ENCODE measurements at places on chromosomes 13 and 19.

GRCh38 chr13:76825430-76825829 is 60.8 kb downstream of the KCTD12 start:
- DNase-seq = no peak

DNA sequence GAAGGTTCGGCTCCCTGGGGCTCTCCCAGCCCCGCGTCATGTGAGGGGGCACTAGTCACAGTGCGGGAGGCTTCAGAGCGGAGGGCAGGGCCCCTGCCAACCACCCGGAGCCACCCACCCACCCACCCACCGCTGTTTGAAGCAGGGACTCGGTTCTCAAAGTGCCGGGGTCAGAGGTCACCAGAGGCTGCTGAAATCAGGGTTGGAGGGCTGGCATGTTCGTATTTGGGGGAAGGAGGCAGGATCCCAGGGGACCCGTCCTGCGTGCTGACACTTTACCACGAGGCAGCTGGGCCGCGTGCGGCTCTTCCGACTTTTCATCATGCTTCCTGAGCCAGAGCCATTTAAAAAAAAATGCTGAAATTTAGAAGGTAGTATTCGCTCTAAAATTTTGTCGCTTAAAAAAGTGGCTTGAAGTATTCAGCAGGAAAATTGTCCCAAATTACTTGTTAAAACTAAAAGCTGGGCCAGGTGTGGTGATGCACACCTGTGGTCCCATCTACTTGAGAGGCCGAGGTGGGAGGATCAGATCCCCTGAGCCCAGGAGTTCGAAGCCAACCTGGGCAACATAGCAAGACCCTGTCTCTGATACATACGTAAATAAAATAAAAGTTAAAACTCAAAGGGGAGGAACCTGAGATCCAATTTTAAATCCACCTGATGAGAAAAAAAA is 21.2 kb downstream of the ATP11A start:
- no peak for DNase-seq

DNA sequence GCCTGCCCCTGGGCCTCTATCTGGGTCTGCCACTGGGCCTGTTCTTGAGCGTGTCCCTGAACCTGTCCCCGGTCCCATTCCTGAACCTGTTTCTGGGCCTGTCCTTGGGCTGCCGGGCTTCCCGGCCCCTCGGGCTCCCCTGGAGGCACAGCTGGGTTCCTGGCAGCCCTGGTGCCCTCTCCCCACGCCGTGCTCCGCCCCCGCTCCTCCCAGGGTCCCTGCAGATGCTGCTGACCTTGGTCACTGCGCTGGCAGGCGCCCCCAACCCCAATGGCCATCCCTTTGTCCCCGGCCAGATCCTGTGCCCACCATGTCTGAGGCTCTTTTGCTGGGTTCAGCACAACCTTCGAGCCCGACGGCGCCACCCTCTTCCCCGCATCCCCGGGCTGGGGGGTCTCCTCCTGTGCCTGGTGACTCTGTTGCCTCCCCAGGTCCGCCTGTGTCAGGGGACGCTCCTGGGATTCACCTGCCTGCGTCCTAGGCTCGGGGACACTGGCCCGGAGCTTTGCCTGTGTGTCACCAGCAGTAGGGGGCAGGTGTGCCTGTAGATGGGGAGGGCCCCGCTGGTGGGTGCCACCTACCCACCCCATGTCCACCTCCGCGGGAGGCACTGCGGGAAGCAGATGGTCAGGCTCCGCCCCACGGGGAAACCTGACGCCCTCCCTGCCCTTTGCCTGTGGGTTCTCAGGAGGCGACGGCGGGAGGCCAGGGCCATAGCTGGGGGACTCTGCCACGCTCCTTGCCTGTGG is 41.0 kb upstream of the GRTP1 start:
- no peak for DNase-seq

- DNase-seq = no peak
Observed at GRCh38 chr19:29532956-29533355, 7.2 kb downstream of the VSTM2B start.

GRCh38 chr19:35437406-35437951 is 10.6 kb upstream of the FFAR2 start:
- DNase-seq = no peak

DNA sequence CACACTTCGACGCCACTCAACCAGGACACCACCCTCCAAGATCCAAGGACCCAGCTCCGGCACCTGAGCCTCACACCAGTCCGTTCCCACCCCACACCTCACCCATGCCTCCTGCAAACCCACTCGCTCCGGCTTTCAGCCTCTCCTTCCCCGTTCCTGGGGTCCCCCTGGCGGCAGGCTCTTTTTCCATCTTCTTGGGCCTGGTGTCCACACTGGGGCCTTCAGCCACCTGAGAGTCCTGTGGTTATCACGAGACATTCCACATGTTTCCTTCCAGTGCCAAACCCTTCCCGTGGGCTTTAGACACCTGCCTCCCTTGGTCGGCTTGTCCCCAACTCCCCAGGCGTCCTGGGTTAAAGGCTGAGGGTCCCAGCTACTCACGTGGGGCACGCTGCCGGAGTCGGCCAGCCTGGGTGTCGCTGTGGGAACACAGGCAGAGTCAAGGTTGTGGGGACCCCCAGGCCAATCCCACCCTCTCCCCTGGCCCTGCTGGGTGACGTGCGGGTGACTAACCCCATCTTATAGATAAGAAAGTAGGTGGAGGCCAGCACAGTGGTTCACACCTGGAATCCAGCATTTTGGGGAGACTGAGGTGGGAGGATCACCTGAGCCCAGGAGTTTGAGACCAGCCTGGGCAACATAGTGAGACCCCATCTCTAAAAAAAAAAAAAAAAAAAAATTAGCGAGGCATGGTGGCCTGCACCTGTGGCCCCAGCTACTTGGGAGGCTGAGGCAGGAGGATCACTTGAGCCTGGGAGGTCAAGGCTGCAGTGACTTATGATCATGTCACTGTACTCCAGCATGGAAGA is 1.9 kb downstream of the JSRP1 start:
- no peak for DNase-seq

GRCh38 chr13:49265822-49266221 is 18.1 kb downstream of the CDADC1 start:
- no peak for DNase-seq

DNA sequence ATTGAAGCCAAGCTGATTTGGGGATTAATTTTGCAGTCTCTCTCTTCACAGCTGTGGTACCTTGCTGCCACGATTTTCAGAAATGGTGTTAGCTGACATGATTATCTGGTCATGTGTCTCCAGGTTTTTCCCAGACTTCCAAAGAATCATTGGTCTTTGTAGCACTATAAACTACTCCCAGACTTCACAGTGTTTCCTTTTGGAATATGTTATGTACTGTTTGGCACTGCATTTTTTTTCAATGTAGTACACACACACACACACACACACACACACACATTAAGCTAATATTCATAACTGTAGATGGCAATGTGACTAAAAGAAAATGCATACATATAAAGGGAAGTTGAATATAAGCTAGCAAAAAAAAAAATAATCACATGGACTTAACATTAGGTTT is 856.6 kb upstream of the SPRY2 start:
- DNase-seq = no peak

GRCh38 chr19:56400485-56400884 is 3.6 kb upstream of the ZNF583 start:
- no peak for DNase-seq

DNA sequence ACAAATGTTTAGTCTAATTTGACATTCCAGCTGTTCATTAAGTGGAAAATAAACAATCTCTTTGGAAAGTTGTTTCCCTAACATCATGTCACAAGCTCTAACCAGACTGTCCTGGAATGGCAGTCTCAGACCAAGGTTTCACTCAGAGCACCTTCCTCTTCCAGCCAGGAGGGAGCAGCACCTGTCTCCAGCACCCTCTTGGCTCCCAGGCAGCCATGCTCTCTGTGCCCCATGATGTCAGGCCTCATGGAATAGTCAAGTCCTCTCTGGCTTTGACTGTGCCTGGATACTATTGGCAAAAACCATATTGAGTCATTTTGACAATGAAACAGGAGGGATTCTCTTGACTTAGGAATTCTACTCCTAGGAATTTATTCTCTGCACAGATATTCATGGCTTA is 171.4 kb downstream of the OXGR1 start:
- DNase-seq = no peak

DNA sequence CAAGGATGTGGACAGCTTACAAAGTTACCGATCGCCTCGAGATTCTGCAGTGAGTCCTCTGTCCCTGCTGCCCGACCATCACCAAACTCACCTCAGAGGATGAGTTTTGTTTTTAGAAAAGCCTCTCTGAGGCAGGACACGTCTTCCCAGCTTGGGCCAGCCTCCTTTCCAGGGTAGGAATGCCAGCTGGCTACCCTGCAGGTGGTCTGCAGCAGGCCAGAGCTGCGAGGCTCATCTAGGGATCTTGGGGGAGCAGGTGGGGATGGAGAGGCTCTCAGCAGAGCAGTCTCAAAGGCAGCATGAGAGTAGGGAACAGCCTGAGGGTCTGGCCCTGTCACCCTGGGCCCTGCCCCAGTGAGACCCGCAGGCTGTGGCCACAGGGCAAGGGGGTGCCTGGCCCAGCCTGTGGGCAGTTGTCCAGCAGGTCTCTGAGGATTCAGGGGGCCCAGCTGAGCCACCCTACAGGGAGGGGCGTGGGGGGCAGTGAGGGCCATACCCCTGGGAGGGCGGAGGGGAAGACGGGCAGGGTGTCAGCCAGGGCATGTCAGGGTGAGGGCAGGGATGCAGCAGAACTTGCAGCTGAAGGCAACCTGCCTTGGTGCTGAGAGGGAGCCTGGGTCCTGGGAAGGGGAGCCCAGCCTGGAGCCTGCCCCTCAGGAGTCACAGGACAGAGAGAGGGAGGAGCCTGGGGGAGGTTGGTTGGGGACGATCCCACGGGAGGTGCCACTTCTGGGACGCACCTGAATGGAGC is 57.3 kb upstream of the TPM4 start:
- no peak for DNase-seq
